C1 segment of cervical spinal cord (tissue), 14 donors: ENCODE measurements at places on chromosomes 12 and 14.

GRCh38 chr12:75870878-75871277, 160.7 kb downstream of the PHLDA1 start:
- DNase-seq = no peak

DNA sequence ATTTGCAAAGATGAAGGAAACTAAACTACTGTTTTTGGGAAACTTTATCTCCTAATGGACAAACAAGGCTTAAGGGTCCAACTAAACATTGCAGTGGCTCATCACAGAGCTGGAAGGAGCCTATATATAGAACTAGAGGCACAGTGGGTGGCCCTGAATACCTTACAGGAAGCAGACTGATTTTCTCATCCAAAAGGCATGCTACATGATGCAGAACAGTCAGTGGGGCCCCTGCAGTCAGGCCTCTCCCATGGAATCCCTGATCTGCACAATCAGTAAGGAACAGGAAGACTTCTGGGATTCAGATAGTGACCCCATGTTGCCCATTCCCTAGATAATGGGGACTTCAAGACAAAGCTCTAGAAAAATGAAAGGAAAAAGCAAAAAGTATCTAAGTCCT, 1.9 kb upstream of the LLPH start:
- DNase-seq = no peak

GRCh38 chr12:94157181-94157580, 8.8 kb downstream of the PLXNC1 start:
- DNase-seq = no peak

DNA sequence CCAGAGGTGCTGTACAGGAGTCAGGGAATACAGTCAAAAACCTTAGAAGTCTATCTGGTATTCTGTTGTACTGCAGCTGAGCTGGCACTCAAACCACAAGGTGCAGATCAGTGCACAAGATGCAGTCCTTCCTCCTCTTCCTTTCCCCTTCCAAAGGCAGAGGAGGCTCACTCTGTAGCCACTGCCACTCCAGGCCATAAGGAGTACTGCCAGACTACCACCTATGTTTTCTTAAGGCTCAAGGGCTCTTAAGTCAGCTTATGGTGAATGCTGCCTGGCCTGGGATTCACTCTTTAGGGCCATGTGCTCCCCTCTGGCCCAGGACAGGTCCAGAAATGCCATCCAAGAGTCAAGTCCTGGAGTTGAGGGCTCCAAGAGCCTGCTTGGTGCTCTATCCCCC, 200.3 kb downstream of the CRADD start:
- DNase-seq = no peak
